Activated CD4-positive, alpha-beta T cell treated with anti-CD3 and anti-CD28 coated beads, Interleukin-2, amount 10 ng/mL, durations not matched to agents 7 days and 5 days (primary cell): ENCODE measurements at places on chromosomes 1 and 21.

GRCh38 chr1:25821630-25822091 is 1.9 kb downstream of the MTFR1L start:
- DNase-seq = no peak

- no peak for DNase-seq
These were observed 19.6 kb downstream of the CA6 start for GRCh38 chr1:8965121-8965820.

- no peak for DNase-seq
These were observed 1.9 kb upstream of the FCGR2A start for GRCh38 chr1:161503394-161503748.

GRCh38 chr1:150022357-150022756 is 11.8 kb upstream of the OTUD7B start:
- DNase-seq = no peak

DNA sequence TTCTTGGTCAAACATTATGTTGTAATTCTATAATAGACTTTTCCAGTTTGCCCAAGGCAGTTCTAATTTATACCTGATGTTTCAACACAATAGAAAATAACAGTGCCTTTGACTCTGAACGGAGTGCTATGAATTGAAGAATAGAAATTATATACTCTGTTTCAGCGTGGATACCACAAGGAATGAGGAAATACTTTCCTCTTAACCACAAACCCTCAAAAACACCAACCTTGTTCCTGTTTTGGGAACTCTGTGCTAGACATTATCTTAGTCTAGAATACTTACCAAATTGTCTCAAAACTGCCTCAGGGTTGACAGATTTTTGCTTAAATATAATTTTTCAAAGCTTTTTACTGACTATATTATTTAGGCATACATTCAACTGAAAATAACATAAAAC is 1629.3 kb downstream of the MRPL39 start:
- DNase-seq = no peak

GRCh38 chr21:17858747-17859146 is 39.6 kb upstream of the C21orf91 start:
- DNase-seq = no peak

GRCh38 chr1:108057541-108057940 is 92.6 kb upstream of the VAV3 start:
- DNase-seq = no peak

DNA sequence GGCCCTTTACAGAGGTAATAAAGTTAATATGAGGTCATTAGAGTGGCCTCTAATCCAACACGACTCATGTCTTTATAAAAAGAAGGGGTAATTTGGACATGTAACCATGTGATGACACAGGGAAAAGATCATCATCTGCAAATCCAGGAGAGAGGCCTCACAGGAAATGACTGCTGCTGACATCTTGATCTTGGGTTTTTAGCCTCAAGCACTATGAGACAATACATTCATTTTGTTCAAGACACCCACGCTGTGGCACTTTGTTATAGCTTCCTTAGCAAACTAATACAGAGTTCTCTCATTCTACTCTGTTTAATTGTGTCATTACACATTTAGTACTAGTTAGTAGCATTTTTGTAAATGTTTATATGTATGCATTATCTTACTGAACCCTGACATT is 64.0 kb upstream of the RUNX1 start:
- DNase-seq = no peak

DNA sequence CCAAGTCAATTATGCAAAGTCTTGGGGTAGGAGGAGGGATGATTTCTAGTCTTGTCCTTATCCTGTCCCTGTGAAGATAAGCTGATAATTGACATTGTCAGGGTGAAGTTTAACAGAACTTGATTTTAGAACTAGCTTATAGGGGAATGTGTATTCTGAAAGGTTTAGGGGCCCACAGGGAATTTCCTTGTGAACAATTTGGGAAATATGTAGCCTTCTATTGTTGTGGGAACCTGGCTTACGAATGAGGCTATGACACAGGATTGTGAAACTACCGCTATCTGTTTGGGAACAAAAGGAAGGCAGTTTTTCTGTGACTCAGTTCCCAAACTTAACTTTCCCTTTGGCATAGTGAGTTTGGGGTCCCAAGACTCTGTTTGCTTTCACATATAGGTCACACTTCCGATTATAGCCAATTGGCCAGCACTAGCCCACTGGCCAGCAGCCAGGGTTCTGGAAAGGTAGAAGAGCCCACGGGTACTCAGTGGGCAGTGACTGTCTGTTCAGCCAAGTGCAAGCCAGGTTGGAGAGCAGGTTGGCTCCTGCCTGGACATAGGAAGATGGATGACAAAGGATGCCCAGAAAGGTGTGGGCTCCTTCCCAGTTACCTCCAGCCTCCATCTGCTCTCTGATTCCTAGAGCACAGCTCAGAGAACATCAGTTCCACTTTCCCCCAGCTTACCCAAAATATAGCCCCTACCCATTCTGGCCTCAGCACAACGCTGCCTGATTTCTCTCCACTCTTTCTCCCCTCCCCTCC is 35.5 kb downstream of the H3-3A start:
- no peak for DNase-seq

DNA sequence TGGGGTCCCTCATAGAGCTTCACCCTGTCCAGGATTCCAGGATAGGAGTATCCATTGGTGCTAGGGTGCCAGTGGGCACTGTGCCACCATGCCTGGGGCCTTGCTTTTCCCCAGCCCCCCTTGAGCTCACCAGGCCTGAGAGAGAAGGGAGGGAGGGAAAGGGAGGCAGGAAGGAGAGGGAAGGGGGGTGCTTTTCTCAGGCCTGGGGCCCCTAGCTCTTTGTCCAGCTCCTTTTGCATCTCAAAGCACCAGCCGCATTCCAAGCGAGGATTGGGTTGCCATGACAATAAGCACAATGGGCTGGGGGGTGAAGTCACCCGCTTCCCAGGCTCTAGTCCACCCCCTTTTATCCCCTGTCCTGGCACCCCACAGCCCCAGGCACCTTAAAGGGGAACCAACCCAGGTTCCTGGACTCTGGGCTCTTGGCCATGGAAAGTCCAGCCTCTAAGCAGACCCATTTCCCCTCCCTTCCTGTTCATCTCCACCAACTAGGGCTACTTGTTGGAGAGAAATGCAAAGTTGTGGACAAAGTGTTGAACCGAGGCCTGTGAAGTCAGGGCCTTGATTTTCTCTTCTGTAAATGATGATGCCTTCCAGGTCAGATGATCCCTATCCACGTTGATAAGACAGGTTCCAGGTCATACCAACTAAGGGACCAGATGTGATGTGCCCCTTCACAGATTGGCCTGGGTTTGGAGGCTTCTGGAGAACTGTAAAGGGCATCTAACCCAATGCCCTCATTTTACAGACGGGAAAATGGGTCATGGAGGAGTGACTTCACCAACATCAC is 11.4 kb downstream of the THBS3 start:
- DNase-seq = no peak

GRCh38 chr1:94044290-94044790 is 76.6 kb downstream of the ABCA4 start:
- no peak for DNase-seq

DNA sequence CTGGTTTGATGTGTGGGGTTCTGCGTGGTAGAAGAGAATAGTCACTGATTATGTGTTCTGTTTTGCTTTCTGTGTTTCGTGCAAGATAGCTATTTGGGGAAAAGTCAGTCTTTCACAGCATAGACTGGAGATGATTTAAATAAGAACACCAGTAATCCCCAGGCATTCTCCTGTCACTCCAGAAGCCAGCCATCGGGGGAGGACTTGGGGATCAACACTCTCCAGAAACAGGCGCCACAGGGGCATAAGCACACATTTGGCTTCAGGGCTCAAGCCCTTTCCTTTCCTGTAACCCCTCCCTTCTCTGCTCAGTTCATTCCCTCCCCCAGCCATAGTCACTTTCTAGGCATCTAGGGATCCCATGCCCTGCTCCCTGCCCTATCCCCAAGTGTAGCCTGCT is 97.3 kb upstream of the BEND5 start:
- DNase-seq = no peak

GRCh38 chr1:1345384-1345783 is 3.8 kb downstream of the DVL1 start:
- no peak for DNase-seq

GRCh38 chr1:1142844-1143243 is 27.0 kb upstream of the C1orf159 start:
- no peak for DNase-seq

- no peak for DNase-seq
These were observed 685 bp upstream of the SYT6 start for GRCh38 chr1:114154146-114154962.

DNA sequence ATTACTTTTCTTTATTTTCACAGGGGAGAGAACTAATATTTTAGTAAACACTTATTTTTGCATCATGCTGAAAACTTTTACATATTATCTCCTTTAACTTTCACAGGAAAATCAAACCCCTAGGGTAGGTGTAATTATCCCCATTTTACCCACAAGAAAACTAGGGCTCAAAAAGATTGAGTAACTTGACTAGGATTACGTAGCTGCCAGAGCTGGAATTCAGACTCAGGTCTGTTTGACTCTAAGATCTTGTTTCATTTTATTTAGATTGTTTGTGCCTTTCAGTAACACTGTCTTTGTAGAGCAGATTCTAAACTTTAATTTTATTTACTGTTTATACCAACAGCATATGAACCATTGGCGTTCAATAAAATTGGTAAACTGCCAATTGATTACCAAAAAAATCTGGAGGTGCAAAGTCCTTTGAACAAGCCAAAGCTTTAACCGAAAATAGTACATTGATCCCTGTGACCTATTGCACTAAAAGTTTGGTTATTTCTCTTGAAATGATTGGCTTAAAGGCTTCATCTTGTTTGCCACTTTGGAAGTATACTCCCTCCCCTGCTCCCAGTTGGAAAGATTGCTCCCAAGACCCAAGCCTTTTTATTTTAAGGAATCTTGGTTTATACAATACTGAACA is 71.0 kb upstream of the WDR26 start:
- DNase-seq = no peak

DNA sequence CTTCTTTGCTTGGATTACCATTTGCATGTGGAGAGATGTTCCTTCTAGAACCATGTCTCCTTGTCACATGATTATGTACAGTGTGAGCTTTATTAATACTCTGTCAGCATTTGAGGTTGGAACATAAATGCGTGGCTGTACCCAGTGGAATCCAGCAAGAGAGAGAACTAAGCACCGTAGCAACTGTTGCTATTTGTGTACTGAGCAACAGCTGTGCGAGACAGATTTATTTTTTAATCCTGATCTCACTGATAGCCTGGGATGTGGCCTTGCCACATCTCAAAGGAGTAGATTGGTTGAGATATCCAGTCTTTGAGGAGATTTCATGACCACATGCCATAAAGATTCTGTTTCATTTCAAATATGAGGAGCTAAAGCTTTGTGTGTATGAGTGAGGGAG is 43.4 kb downstream of the KIF1B start:
- no peak for DNase-seq

DNA sequence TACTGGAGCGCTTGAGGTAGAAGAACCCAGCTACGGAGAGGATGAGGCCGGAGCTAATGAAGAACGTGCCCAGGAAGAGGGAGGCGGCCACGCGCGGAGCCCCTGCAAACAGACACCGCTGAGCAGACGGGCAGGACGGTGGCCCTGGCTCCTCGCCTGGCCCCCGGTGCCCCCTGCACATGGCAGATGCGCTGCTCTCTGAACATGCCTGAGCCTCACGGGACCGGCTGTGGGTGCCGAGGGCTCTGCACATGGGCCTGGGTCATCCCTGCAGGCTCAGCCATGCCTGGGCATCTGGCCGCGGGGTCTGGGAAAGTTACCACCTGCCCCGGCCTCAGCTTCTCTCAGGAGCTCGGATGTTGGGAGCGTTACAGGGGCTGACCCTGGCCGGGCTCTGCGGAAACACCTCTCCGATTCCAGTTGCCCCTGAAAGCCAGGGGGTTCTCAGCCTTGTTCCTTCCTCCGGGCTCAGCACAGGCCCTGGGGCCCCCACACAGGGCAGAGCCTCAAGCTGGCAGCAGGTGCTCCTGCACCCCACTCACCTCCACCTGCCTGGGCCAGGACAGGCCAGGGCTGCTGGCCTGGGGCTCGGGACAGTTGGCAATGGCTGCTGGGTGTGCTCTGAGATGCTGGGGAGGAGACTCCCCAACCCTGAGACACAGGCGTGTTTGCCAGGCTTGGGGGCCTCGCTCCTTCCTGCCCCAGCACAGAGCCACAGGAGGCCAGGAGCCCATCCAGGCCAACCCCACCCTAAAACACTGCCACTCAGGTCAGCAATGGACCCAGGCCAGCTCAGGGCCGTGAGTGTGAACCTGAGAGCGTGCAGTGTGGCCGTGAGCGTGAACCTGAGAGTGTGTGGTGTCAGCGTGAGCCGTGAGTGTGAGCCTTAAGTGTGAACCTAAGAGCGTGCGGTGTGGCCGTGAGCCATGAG is 12.1 kb upstream of the RNF223 start:
- no peak for DNase-seq

DNA sequence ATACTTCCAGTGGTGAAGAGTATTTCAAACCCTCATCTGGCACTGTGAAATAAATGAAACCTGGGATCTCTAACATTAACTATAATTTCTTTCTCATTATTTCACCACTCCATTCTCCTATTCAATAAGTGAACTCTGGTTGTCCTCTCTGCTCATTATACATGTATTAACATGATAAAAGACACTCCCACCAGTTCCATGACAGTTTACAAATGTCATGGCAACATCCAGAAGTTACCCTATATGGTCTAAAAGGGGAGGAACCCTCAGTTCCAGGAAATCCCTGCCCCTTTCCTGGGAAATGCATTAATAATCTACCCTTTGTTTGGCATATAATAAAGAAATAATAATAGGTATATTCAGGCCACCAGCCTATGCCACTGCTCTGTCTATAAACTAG is 62.7 kb upstream of the BRINP3 start:
- DNase-seq = no peak
